ENCODE measurements at places on chromosomes 5 and 9.

GRCh38 chr9:137544176-137544760 is 5.9 kb downstream of the PNPLA7 start:
- no peak for DNase-seq

GRCh38 chr9:72210522-72210921 is 61.3 kb downstream of the GDA start:
- no peak for DNase-seq

DNA sequence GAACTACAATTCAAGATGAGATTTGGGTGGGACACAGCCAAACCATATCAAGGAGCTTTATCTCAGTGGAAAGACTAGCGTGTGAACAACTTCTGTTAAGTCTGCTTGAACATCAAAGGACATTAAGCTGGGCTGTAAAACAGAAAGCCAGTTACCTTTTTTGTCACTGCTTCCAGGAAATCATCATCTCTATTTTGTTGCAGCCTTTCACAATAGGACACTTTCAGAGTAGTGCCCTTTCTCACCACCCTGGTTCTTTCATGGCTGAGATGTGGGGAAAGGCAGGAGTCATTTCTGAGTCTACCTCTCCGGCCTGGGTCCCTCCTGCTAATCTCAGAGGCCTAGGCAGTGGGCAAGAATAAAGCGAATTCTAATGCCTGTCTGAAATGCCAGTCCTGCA is 96.2 kb upstream of the PPP1R2B start:
- DNase-seq = no peak

DNA sequence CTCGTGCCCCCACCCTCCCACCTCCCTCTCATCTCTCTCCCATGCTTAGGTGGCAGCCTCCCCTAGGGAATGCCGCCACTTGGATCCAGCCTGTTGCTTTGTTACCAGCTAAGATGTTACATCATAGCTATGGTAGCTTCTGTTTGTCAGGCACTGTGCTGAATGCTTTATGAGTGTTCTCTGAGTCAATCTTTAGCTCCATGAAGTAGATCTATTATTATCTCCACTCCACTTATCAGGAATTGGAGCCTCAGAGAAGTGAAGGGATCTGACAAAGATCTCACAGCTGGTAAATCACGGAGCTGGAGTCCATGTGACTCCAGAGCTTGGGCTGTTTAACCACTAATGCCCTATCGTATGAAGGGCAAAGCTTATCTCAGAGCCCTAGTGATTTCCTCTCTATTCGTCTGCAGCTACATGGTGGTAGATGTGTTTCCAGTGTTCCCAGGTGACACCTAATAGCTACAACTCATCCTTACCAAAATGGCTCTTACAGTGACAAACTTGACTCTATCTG is 54.1 kb downstream of the GARNL3 start:
- DNase-seq = no peak

DNA sequence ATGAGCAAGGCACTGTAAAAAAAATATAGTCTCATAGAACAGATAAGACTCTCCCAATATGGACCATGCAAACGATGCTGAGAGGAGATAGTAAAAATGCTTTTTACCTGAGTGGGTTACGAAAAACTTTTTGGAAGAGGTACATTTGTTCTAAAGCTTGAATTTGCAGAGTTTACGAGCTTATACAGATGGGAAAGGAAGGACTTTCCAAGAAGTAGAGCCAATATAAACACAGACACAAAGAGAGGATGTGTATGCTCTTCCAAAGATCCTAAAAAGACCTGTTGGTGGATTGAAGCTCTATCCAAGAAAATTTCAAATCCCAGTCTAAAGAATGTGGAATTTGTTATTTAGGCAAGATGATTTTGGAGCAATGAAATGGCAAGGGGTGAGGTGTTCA is 127.1 kb upstream of the SLCO6A1 start:
- no peak for DNase-seq

GRCh38 chr9:4193391-4193790 is 106.5 kb downstream of the GLIS3 start:
- DNase-seq = no peak

DNA sequence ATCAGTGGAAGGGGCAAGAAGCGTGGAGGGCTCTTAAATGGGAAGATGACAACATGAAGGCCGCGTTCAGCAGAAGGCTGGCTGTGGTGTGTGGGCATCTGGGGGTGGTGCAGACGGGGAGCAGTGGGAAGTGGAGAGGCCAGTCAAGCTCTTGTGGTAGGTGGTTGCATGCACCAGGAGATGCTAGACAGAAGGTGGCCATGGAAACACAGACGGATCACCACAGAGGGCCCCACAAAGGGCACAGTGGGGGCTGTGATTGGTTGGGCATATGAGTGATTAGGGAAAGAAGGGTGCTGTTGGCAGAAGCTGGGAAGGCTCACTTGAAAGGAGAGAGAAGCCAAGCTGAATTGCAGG is 14.7 kb downstream of the MTMR12 start:
- DNase-seq = no peak

DNA sequence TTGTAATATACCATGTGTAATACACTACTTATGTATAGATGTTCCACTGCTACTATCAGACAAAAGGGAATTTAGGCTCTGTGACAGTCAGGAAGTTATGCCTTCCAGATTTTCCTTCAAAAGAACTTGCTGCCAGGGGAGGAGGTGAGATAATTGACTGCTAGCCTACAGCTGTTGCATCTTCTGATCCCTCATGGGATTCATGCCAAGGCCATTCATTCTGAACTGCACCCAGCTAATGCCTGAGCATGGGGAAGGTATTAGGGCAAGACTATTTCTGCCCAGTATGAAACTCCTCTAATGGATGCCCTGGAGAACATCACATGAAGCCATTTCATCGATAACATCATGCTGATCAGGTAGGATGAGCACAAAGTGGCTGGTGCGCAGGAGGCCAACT is 746.5 kb upstream of the ZNF608 start:
- DNase-seq = no peak

- DNase-seq = no peak
Measured at GRCh38 chr5:136191304-136192014, 1.5 kb downstream of the SMIM32 start.

GRCh38 chr9:113215132-113215531 is 5.9 kb downstream of the FKBP15 start:
- no peak for DNase-seq

DNA sequence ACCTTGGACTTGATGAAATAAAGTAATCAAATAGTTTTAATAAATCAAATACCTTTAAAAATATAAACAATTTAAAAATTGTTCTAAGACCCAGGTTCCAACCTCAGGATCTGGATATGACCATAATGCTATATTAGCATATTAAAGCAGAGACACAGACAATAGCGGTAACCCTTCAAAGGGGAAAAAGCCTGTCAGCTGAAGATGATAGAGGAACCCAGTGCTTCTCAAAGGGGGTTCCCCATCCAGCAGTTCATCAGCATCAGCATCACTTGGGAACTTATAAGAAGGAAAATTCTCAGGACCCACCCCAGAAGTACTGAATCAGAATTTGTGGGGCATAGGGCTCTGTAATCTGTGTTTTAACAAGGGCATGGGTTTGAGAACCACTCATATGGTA is 519.6 kb downstream of the RAB3C start:
- DNase-seq = no peak

- DNase-seq = no peak
Measured at GRCh38 chr5:1322955-1323802, 21.7 kb downstream of the CLPTM1L start.

DNA sequence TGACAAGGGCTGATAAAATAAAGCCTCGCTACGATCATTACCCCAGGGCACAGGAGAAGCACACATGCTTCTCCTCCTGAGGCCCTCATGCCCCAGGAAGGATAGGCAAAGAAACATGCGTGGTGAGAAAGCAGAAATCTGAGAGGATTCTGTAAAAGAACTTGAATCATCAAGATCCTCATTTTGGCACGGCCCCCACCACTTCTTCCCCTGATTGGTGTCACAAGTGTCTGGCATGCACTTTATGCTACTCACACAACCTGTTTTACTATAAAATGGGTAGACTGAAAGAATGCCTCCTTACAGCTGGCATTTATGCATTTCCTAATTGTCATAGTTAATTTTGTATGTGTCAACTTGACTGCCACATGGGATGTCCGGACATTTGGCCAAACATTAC is 32.1 kb downstream of the PCA3 start:
- DNase-seq = no peak

DNA sequence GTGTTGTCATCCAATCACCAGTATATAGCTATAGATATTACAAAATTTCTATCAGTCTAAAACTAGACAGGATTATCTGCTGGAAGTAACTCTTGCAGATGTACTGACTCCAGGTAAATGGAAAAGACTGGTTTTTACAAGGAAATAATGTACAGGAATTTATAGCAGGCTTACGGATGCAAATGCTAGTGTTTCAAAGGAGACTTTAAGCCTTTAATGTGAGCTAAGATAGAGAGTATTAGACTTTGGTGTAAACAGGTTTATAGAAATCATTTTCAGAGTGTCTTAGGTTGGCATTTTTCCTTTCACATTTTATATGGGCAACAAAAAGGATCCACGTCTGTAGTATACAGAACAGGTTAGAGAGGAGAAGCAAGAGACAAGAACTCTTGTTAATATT is 16.1 kb downstream of the ZNF608 start:
- no peak for DNase-seq

DNA sequence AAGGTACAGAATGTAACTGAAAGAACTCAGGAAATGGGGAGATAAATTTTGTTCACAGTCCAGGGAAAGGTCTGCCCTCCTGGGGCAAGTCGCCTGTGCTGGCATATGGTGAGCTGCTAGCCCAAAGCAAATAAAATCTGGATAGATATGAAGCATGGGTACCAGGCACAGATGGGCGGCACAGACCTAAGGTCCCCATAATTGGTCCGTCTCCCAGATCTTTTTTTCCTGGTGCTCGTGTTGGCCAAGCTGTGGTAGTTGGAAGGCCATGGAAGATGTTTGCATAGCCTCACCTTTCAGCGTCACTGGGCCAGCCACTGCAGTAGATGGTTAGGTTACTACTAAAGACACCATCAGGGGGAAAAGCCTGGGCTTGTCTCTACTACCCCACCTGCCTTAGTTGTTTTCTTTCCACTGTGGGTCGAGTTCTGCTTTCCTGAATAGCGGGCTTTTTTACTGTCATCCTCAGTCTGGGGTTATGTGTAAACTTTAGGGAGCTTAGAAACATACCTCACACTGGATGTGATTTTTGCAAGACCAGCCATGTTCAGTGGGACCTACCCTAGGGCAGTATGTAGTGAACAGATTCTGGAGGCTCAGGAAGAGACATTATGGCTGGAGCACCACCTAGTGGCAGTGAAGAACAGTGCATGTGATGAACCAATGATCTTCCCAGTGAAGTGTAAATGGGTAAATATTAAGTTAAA is 24.2 kb upstream of the GLRX start:
- DNase-seq = peak; percentile 39

DNA sequence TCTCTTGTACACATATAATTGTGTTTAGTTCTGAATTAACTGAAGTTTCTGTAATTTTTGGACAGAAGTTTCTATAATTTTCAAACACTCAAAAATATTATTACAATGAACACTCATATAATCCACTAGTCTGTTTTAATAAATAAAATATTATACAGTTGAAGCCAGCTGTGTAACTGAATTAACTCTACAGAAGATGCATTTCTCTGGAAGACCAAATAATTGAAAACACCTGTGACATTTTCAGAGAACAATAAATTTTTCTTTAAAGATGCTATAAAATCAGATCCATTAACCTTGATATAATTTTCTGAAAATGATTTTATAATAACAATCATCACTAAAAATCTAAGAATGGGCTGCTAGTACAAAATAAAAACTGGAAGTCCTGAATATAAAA is 14.7 kb downstream of the NADK2 start:
- no peak for DNase-seq

- DNase-seq = no peak
Measured at GRCh38 chr9:124768750-124769548, 2.2 kb downstream of the NR6A1 start.

GRCh38 chr9:74449060-74449459 is 48.1 kb upstream of the RORB start:
- DNase-seq = no peak

GRCh38 chr9:81552581-81552991 is 136.8 kb downstream of the TLE1 start:
- DNase-seq = no peak

- DNase-seq = no peak
Measured at GRCh38 chr5:135367076-135367475, 32.0 kb downstream of the MACROH2A1 start.

DNA sequence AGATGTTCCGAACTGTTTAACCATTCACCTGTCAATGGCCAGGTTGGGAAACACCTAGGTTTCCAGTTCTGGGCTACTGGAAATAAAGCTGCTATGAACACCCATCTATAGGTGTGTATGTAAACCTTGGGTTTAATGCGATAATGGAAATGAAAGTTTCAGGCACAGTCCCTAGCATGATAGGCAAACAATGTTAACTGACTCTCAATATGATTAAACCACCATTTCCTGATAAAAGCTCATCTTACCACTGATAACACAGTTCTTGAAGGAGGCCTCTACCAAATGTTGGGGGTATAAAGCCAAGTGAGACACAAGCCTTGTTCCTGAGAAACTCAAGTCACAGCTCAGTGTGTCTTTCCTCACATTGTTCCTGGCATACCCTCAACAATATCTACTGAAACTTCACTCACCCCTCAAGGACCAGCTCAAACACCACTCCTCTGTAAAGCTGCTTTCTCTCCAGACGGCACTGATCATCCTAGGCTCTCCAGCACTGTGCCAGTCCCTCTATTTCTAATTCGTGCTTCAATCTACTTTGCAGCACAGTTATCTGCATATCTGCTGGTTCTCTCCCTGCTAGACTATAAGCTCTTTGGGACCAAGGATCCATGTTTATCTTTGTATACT is 15.8 kb downstream of the RAB14 start:
- no peak for DNase-seq

DNA sequence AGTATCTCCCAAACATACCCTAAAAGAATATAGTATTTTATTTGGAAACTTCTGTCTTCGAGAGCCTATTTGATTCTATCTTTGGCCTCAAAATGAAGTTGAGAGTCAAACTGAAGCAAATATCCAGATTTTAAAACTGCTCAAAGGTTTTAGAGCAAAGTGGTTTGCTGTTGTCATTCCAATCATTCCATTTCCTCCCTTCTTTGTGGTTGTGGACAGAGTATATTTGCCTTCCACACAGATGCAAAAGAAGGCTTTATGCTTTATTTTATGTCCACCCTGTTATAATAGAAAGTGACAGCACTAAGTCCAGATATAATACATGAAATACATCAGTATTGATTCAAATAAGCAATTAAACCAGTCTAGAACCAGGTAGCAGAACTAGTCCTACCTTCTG is 12.4 kb downstream of the GZMK start:
- DNase-seq = no peak

DNA sequence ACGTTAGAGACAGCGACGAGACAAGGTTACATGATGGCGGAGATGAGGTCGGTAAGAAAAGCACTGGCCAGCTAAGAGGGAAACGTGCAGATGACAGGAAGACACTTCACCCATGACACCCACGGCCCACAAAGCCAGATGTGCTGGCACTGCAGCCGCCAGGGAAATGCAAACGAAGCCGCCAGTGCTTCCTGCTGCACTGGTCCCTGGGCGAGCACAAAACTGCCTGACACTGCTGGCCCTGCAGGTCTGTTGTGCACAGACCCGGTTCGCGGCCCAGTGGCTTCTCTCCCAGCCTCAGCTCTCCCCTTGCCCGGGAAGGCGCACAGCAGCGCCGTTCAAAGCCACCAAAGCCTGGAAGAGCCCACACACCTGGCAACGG is 20.3 kb downstream of the QSOX2 start:
- DNase-seq = peak; percentile 22

- DNase-seq = no peak
Measured at GRCh38 chr9:14574173-14574572, 119.1 kb downstream of the ZDHHC21 start.
